ENCODE measurements at places on chromosomes 16 and 17.

DNA sequence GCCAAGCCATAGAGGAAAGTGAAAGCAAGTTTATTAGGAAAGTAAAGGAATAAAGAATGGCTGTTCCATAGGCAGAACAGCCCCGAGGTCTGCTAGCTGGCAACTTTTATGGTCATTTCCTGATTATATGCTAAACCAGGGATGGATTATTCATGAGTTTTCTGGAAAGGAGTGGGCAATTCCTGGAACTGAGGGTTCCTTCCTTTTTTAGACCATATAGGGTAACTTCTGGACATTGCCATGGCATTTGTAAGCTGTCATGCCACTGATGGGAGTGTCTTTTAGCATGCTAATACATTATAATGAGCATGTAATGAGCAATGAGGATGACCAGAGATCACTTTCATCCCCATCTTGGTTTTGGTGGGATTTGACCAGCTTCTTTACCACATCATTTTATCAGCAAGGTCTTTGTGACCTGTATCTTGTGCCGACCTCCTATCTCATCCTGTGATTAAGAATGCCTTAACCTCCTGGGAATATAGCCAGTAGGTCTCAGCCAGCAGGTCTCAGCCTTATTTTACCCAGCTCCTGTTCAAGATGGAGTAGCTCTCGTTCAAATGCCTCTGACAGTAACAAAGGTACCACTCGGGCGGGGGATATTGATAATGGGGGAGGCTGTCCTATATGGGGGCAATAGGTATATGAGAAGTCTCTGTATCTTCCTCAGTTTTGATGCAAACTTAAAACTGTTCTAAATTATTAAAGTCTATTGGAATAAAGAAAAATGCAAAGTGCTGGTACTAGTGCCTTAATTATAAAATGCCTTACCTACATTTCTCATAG, 38.9 kb upstream of the HELZ start:
- no peak for DNase-seq

DNA sequence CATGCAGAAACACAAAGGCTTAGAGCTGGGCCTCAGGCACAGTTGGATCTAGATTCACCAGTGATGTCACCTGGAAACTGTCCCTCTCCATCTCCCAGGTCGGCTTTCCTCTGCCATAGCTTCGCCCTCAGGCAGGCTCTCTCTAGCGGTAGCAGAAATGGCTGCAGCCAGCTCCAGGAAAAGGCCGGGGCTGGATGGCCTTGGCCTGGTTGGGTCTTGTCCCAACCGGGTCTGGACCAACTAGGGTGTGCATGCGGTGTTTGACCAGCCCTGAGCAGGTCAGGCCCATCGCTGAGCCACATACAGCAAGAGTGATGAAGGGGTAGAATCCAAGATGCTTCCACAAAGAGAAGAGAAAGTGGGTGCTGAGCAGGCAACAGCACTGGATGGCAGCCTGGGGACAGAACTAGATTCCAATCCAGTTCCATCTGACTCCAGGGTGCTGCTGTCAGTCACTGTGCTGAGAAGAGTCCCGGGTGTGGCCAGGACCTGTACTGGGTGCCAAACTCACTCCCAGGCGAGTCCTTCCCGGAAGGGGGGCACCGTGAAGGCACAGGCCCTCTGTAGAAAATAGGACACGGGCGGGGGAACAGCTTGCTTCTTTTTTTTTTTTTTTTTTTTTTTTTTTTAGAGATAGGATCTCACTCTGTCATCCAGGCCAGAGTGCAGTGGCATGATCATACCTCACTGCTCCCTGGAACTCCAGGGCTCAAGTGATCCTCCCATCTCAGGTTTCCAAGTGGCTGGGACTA, 51.8 kb downstream of the SOCS3 start:
- no peak for DNase-seq

DNA sequence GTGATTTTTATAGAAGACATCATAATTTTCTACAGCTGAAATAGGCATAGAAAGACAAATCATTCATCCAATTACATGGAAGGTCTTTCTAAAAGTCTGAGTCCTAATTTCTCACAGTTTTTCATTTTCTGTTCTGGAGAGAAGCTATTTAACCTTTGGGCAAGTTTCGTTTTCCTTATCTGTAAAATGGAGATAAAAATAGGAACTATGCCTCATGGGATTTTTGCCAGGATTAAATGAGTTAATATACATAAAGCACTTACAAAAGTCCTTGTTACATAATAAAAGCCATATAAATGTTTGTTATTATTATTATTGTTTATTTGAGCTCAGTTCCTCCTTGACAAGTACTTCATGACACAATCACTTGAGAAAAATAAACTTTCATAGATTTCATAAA, 121.4 kb downstream of the SKAP1 start:
- DNase-seq = no peak

- no peak for DNase-seq
Observed at GRCh38 chr16:55091213-55091870, 160.7 kb downstream of the IRX5 start.

GRCh38 chr17:14305785-14306496, 5.1 kb downstream of the HS3ST3B1 start:
- no peak for DNase-seq

- no peak for DNase-seq
Observed at GRCh38 chr17:45750779-45751440, 33.2 kb upstream of the CRHR1 start.

Data from stimulated activated CD4-positive, alpha-beta T cell treated with anti-CD3 and anti-CD28 coated beads, Interleukin-12 subunit alpha, Interleukin-12 subunit beta, amount 100 ng/mL, for 48 hours (primary cell).